ENCODE measurements at places on chromosomes 1 and 21.

- DNase-seq = no peak
Measured at GRCh38 chr21:29074007-29074376, 544 bp upstream of the CCT8 start.

DNA sequence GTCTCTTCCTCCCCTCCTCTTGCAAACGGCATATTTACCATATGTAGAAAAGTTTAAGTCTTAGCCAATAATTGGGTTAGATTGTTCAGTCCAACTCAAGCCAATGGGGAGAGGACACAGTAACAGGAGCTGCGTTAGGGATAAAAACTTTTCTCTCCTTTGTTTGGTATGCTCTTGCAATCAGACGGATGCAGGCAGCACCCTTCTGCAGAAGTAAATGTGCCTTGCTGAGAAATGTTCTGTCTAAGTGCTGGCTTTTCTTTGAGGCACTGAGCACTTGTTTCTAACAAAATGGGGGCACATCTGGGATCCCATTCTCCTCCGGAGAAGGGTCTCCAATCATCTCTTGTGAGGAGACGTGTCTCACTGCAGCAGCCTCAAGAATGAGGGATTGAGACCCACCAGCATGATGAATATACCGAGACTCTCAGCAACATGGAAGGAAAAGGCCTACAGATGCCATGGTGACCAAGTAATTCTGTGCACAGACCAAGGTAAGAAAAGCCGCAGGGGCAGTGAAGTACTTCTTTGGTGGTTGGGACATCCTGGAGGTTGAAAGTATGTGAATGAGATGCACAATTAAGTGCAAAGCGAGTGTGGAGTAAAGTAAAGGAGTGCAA is 20.7 kb upstream of the GNG4 start:
- DNase-seq = no peak

DNA sequence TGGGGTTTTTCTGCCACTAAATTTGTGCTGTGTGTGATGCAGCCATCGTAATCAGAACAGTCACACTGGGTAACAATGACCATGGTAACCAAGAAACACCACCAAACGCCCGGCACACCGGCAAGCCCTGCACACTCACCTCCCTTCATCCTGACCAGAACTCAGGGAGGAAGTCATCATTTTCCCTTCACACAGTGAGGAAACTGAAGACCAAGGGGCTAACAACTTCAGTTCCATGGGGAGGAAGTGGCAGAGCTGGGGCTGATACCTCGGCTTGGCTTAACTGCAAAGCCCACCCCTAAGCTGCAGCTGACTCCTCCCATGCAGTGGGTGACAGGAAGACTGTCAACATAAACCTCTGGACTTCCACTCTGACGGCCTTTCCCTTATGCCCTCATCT is 69.3 kb upstream of the BCAR3 start:
- no peak for DNase-seq

DNA sequence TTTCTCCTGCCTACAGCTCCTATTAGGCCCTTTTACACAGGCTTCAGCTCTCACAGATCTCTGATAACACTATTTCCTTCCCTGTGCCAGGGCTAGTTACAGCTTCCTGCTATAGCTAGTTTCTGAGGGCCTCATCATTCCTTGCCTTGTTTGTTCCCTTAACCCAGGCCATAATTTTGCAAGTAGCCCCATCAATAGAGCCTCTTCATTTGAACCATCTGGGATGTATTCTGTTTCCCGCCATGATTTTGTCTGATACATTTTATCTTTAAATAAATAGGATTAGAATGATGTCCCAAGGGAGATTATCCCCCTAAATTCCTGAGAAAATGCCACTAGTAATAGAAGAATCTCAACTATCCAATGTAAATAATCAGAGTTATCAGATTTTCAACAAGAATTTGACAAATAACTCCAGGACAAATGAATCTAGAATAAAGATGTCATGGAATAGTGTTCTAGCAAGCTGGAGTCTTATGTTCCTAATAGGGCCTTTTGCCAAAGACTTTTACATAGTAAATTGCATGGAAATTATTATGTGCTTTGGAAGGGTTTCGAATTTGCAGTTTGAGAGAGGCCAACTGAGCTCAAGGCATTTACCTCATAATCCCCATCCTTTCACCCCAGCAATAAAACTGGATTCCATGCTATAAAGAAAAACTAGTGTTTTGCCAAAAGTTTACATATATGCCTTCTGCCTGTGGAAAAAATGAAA is 16.1 kb downstream of the IFT25 start:
- DNase-seq = no peak

GRCh38 chr1:107546576-107546975 is 405.7 kb downstream of the NTNG1 start:
- DNase-seq = no peak

DNA sequence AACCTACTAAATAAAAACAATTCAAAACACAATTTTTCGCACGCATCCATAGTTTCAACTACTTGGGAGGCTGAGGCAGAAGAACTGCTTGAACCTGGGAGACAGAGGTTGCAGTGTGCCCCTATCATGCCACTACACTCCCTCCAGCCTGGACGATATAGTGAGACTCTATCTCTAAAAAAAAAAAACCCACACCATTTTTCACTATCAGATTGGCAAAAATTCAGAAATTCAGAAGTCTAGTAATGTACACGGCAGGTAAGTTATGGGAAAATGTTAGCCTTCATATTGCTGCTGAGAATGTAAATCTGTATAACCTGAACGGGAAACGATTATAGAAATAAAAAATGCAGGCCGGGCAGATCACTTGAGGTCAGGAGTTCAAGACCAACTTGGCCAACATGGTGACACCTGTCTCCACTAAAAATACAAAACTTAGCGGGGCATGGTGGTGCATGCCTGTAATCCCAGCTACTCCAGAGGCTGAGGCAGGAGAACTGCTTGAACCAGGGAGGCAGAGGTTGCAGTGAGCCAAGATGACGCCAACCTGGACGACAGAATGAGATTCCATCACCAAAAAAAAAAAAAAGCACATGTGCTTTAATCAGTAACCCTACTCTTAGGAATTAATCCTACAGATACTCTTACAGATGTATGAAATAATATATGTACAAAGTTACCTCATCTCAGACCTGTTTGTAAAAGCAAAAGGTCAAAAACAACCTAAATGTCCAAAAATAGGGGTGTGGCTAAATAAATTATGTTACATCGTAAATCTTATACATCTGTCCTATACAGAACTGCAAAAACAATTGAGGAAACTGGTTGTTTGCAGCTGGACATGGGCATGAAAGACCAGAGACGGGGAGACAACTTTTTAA is 37.9 kb downstream of the ARID4B start:
- DNase-seq = no peak

DNA sequence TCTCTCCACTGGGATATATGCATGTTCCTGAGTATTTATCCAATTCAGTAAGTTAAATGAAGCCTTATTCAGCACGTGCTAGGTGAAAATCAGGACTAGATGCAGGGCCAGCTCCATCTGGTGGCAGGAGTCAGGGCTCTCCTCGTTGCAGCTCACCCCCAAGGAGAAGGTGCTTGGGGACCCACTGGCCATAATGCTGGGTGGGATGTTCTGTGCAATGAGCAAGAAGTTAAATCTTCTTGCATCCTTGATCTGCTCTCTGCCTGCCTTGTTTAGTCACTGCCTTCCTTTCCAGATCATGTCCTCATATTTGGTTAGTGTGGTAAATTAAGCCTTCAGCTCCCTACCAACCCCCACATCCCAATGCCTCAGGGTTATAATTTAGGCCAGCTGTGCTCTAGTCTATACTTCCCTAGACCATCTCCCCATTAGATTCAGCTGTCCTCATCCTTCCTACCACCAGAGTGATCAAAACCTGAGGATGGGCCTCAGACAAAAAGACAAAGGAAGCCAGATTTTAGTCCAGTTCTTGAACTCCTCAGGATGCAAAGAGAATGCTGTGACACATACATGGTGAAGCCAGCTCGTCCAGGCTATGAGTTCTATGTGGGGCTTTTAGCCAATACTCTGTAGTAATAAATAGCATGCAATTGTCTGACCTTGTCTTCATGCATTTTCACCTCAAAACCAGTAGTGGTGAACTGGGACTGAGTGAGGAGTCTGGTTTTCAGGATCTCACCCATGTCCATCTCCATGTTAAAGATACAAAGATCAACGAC is 55.9 kb downstream of the SEC16B start:
- DNase-seq = peak; percentile 16

- no peak for DNase-seq
Measured at GRCh38 chr1:184986250-184986649, 11.9 kb upstream of the NIBAN1 start.

DNA sequence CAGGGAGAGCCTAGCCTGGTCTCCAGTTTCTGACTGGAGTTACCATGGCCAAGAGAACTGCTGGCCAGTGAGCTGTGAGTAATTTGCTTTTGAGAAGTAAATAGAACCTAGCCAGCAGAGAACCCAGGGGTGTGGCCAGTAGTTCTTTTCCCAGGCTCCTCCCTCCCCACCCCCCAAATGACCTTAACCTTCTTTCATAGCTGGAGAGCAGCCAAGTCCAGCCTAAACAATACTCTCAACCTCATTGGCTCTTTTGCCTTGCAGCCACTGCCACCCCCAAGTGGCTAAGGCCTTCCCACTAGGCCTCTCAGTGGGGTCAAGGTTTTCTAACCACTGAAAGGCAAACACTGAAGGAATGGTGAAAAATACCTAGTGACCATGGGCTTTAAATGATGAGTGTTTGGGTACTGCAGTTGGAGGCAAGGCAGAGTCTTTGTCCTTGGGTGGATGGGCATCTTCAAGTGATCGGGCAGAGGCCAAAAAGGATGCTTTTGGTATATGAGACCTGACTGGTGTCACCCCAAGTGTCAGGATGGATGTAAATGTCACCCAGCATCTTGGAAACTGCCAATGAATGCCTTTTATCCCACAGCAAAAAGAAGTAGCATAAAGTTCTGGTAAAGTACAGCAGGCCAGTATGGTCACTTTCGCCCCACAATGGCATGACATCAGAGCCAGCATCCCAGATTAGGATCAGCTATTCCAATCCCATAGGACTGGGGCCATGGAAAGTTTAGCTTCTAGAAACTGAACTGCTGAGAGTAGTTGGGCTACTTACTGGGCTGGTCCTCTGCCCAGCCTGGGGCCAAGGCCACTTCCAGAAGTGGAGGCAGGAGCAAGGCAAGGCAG is 3.5 kb upstream of the PIGV start:
- no peak for DNase-seq

- no peak for DNase-seq
Measured at GRCh38 chr1:169364948-169365347, 2.6 kb downstream of the NME7 start.

- DNase-seq = no peak
Measured at GRCh38 chr1:97759078-97759477, 161.8 kb downstream of the DPYD start.

GRCh38 chr1:12542138-12542465 is 75.9 kb downstream of the DHRS3 start:
- DNase-seq = no peak

GRCh38 chr1:37901191-37901892 is 42.0 kb upstream of the MTF1 start:
- no peak for DNase-seq

DNA sequence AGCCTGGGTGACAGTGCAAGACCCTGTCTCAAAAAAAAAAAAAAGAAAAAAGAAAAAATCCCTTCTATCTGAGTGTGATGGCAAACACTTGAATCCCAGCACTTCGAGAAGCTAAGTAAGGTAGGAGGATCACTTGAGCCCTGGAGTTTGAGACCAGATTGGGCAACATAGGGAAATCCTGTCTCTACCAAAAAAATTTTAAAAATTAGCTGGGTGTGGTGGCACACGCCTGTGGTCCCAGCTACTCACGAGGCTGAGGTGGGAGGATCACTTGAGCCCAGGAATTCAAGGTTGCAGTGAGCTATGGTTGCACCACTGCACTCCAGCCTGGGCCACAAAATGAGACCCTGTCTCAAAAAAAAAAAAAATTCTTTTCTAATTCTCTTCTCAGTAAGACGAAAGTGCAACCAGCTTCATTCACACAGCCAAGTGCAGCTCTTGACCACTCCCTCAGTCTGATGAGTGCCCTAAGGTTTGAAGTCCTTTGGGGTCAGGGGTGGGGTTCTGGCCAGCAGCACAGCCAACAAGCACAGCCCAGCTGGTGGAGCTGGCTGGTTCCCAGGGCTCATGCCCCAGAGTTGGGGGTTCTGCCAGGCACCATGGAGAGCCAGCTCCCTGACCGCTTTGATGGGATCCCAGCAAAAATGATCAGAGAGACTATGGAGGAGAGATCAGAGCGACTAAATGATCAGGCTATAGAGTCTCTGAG is 8.0 kb downstream of the SLC2A5 start:
- no peak for DNase-seq

DNA sequence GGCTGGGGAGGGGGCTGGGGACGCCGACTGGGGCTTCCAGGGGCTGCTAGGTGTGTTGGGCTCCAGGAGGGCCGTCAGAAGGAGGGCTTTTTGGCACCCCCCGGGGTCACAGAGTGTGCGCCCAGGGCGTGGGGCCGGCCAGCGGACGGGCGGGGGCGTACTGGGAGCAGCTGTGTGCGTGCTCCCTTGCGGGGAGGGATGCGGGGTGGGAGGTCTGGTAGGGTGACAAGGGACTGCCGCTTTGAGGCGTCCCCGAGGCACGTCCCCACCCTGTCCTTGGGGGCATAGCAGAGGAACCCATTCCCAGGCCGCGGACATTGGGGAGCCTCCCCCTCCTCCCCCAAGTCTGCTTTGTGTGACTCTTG is 1.1 kb downstream of the FOXO6 start:
- no peak for DNase-seq

DNA sequence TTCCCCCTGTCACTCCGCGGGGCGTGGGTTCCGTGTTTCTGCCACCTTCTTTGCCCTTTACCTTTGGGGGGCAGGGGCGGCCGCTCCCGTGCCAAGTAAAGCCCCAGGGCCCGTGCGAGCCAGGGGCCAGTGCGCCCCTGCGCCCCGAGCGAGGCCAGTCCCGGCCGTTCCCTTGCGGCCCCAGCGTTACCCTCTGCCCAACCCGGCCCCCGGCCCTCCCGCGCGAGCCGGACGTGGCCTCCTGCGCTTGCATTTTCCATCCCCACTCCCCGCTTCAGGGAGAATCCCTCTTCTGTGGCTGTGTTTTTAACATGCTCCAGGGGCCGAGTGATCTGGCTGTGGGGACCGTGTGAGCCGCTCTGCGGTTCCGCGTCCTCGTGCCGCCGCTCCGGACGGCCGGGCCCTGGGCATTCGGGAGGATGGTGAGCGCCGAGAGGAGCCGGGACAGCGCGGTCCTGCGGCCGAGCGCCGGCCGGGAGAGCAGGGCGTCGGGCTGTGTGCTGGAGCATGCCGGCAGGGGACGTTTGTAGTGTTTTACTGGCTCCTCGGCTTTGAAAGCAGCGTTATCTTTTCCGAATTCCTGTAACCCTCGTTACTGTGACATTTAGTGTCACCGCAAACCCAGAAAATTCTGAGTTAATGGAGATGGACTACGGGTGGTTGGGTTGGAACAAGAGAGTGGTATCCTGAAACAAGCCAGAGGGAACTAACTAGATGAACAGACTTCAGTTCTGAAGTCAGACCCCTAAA is 1.0 kb downstream of the GALNT2 start:
- no peak for DNase-seq

- DNase-seq = no peak
Measured at GRCh38 chr21:32278103-32278502, 746 bp downstream of the MIS18A start.
